T-cell (primary cell): ENCODE measurements at places on chromosomes 7 and 10.
A peak's percentile ranks its signal among the peaks of the same experiment; 100 is the strongest.

GRCh38 chr7:26115650-26116049, 36.3 kb upstream of the NFE2L3 start:
- DNase-seq = no peak

- DNase-seq = no peak
These were observed 87.3 kb upstream of the TES start for GRCh38 chr7:116122972-116123595.

DNA sequence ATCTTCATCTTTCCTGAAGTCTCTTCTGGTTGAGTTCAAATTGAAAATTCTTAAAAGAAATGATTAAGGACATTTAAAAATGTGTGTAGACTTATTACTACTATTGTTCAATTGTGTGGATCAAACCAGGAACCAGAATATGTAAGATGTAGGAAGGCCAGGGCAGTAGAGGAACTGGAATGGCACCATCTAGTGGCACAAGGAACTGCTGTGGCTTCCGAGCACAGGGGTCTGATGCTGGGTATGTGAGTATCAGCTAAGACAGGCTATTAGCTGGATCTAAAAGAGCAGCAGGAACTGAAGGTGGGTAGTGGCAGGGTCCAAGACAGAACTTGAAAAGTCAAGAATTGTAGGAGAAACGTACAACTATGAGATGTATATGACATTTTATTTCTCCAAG, 247.3 kb downstream of the SEMA3A start:
- DNase-seq = no peak

DNA sequence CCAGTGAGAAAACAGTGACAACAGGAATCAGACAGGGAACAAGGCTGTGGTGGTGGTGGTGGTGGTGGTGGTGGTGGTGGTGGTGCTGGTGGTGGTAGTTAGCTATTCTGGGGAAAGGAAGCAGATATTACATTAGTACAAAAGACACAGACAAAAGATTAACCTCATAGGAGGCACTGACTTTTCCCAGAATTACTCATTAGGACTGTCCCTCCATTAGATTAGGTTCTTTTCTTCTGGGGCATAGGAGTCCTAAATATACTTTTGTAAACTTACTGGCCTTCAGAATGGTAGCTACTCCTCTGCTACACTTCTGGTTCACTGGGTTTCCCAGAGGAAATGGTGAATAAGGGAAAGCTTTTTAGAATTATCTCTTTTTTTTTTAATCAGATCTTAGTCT, 156.6 kb upstream of the SEMA3D start:
- DNase-seq = no peak

GRCh38 chr7:157560710-157561522, 224.1 kb downstream of the DNAJB6 start:
- no peak for DNase-seq

DNA sequence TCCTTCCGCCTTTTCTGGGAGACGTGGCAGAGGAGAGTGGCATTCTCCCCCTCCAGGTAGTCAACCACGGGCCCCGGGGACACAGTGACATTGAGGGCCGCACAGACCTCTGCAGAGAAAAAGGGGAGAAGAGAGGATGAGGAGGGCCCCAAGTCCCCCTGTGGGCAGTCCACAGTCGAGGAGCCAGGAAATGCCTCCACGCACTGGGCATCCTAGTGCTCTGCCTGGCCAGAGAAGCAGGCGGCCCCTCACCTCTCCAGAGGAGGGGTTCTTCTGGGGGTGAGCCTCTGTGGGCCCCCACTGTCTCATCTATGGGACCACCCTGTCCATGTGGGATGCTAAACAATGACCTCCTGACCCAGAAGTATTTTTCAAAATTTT, 7.4 kb downstream of the VSTM4 start:
- no peak for DNase-seq

DNA sequence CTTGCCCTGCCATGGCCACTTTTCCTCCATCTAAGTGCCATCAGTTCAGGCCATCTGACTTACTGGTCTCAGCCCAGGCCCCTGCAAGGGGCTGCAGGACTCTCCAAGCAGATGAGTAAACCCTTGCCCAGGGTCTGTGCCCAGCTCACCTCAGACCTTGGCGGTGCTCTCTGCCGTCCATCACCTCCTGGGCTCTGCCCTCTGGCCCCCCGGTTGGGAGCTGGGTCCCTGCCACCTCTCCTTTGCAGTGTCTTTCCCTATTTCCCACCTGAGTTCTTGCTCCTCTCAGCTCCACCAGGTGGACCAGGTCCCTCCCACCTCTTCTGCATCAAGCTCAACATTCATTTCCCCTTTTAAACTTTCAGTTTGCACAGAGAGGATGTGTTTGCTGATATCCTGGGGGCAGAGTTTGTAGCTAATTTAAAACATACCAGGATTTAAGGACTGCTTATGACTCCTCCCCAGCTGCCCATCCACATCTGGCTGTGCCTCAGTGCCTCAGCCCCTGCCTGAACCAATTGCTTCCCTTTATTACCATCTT, 135.5 kb downstream of the SLIT1 start:
- DNase-seq = no peak

- DNase-seq = no peak
These were observed 186.4 kb upstream of the NFE2L3 start for GRCh38 chr7:25965405-25966123.

DNA sequence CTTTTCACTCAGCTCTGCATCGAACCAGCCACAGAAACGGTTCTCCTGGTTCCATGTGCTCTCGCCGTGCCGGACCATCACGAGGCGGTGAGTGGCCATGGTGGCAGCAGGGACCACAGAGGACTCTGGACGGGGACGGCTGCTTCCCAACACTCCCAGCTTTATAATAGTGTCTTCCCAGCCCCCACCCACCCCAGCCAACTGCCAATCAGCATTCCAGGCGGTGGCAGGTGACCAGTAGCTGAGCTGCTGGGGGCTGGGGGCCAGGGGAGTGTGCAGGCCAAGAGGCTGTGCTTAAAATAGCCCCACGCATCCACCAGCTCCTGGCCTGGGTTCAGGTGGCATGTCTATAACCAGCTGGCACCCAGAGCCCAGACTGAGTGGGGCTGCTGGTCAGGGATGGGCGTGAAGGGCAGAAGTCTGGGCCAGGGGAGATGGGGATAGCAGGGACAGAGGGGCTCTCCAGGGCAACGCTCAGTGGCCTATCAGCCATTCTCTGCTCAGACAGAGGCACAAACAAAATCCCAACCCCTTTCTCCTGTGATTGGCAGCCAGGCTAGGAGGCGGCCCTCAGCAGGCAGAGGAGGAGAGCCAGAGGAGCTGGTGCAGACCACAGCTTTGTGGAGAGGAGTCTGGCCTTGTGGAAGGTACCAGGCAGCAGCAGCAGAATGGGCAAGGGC, at the start of gene PGAM2:
TSS of gene PGAM2 (minus strand) at position 137 of the 680 bp plus-strand sequence. CDS start at position 99, 38 bp downstream.
- DNase-seq = no peak

- DNase-seq = no peak
These were observed 3.1 kb upstream of the ADAM12 start for GRCh38 chr10:126391192-126391885.

DNA sequence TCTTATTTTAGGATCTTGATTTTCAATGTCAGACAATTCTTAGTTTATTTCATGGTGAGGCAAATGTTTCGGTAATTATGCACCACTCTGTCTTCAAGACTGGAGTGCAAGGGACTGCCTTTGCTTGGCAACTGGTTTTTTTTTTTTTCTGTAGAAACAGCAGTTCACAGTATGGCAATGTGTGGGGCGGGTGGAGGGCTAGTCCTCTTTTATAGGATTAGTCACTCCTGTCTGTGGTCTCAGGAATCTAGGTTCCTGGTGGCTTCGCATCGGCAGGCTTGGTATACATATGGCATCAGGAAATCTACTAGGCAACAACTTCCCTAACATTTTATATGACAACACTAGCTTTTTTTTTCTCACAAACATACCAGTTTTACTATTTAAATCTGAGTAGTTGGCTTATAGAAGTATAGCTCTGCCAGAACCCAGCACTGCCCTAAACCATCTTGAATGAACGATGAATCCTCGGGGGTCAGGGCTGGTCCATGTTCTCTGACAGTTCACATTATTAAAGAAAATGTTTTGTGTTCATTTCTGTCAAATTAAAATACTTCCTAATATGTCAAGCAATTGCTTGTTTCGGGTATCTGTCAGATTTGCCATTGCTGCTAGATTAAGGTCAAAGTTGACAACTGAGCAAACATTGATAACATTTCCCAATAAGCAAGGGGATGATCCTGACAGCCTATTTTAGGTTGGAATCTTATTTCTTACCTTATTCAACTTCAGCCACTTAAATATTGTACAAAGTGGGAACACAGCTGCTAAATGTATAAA, 289.7 kb upstream of the VSTM2A start:
- DNase-seq = no peak

GRCh38 chr7:114422507-114423501, 8.2 kb downstream of the FOXP2 start:
- DNase-seq = no peak

- no peak for DNase-seq
These were observed 39.4 kb upstream of the GRB10 start for GRCh38 chr7:50822110-50822509.

DNA sequence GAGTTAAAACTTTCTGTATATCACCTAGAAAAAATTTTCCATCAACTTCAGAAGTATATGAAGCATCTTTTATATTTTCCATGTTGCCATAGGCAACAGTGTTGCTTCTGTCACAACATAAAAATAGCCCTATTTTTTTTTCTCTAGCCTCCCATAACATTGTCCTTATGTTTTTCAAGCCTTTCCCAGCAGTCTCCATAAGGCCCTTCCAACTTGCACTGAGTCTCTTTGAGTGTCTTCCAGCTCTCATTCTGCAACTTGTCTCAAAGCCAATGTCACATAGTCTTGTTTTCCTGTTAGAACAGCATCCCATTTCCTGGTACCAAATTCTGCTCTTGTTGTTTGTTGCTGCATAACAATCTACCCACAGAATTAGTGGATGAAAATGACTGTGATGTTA, 1055.5 kb upstream of the GHITM start:
- DNase-seq = no peak

DNA sequence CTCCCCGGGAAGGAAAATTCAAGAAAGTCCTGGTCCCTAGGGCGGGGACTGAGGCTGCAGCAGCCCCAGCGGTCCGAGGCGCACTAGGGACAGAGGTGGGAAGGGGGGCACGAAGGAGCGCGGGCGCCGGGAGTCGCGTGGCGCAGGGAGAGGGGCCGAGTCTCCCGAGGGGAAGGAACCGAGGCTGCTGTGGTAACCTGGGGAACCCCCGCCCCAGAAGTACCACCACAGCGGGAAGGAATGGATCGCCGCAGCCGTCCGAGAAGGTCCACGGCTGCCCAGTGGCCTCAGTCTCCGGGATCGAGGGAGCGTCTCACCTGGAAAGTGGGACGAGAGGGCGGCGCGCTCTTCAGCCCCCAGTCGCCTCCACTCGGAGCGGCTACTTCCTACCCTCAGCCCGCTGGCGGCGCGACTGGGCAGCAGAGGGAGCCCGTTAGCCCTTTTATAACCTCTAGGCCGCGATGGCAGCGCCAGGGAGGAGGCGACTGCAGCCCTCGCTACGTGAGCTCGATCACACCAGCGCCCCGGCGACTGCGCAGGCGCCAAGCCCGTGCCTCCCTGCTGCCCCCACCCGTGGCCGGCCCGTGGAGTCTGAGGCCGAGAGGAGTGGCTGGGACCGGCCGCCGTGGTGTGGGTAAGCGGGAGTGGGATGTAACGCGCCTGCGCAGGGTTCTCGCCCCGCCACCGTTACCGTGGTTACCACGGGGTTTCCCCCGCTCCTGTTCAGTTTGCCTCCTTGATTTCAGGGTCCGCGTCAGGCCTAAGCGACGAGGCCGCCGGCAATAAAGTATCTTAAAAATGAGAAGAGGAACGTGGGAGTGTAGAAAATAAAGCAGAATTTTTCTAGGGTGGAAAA, at the start of gene P4HA1:
TSS of gene P4HA1 (minus strand) at position 418 of the 856 bp plus-strand sequence. CDS start 21,983 bp downstream, outside the sequence.
- DNase-seq = peak; percentile 94

- no peak for DNase-seq
These were observed 83.1 kb downstream of the SNX10 start for GRCh38 chr7:26374647-26375373.

DNA sequence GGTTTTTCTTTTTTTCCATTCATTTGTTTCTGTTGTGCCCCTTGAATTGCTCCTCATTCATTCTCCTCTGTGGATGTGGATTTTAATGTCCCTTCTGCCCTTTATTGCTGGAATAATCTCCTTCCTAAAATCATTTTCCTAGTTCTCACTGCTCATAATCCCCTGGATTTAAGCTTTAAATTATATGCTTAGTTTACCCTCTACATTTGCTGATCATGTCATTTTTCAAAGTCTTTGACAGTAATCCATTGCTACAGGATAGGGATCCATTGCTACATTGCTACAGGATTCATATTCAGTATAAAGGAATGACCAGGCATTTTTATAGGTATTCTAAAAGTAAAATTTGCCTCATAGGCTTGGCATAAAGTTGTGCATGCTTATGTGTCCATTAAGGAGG, 14.3 kb downstream of the ADAM22 start:
- no peak for DNase-seq

- DNase-seq = no peak
These were observed 350.7 kb downstream of the ELMO1 start for GRCh38 chr7:37097983-37098382.

GRCh38 chr10:128230401-128230800, 104.2 kb upstream of the MKI67 start:
- DNase-seq = no peak

GRCh38 chr10:5620223-5620721, 46.1 kb downstream of the ASB13 start:
- no peak for DNase-seq

DNA sequence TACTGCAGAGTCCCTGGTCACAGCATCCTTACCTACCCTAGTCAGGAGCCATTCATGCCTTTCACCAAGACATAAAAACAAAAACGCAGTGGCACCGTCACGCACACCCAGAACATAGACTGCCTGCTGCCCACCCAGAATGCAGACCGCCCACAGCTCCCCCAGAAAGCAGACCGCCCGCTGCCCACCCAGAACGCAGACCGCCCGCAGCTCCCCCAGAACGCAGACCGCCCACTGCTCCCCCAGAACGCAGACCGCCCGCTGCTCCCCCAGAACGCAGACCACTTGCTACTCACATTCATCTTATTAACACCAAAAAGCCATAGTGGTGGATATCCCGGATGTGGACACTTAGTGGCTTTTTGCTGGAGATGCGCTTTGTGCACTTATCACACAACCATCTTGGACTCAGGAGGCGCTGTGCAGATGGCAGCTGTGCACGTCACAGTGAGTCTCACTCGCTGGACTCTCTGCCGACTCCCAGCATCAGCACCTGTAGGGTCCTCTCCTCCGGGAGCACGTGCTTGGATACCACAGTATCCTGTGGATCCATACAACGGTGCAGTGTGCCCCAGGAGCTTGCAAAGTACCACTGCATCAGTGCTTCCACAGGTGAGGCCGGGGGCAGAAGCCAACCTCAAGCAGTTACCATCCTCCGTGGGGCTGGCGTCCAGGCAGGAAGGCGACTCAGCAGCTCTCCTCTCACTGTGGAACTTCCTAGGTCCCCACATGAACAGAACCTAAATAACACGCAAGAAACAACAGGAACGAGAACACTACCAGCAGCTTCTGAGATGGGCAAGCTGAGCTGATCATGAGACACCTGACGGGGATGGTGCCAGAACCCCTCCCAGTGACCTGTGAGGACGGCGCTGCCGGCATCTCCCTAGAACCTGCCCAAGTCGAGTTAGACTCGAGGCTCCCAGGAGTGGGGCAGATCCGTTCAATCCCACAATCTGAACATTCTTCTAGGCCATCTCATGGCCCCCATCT, 161.0 kb downstream of the DIP2C start:
- no peak for DNase-seq

- no peak for DNase-seq
These were observed 230.9 kb upstream of the AGK start for GRCh38 chr7:141320287-141320686.
